ENCODE measurements at places on chromosomes 5 and 9.

GRCh38 chr9:74007833-74008232, 489.3 kb upstream of the RORB start:
- no peak for DNase-seq

- no peak for DNase-seq
Observed at GRCh38 chr9:89755821-89756220, 151.0 kb downstream of the GADD45G start.

DNA sequence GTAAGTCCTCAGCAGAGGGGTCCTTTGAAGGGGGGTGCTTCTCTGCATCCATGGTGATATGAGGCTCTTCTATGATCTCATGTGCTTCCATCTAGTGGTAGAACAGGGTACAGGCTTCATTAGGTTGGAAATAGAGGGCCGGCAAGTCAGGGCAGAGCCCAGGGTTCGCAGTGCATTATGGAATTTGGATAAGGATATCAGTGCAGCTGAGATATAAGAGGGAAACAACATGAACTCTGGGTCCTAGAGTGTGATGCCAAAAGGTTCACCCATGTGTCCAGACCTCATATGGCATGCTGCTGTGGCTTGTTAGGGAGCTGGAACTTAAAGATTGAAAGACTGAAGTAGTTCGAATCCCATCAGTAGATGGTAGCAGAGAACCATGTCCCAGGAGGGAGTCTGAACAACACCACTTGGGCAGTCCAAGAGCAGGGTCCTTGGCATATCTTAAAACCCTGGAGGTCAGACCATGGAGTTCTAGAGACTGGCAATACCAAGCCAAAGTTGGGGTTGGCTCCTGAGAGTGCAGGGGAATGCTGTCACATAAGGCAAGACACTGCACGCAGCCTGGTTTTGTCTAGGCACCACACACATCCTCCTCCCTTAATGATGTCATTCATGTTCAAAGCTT, 2.3 kb downstream of the FAM221B start:
- no peak for DNase-seq

GRCh38 chr9:72203205-72203803, 54.1 kb downstream of the GDA start:
- DNase-seq = no peak

DNA sequence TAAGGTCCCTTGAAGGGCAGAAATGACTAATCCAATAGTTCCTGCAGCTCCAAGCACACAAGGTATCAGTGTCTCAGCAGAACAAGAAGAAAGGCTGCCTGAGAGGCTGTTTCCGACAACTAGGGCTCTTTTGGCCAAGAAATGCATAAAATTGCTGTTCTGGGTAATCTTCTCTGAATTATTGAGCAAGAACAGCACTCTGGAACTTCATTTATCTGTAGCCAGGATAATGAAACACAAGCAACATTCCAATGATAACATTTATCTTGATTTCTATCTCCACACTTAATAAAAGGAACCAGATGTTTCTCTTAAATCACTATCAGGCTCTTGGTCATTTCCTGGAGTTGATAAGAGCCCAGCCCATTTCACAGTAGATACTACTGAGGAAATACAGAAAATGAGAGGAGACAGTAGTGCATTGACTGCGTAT, 17.0 kb upstream of the AUH start:
- DNase-seq = no peak

GRCh38 chr5:173450188-173450587, 122.0 kb upstream of the STC2 start:
- DNase-seq = no peak

DNA sequence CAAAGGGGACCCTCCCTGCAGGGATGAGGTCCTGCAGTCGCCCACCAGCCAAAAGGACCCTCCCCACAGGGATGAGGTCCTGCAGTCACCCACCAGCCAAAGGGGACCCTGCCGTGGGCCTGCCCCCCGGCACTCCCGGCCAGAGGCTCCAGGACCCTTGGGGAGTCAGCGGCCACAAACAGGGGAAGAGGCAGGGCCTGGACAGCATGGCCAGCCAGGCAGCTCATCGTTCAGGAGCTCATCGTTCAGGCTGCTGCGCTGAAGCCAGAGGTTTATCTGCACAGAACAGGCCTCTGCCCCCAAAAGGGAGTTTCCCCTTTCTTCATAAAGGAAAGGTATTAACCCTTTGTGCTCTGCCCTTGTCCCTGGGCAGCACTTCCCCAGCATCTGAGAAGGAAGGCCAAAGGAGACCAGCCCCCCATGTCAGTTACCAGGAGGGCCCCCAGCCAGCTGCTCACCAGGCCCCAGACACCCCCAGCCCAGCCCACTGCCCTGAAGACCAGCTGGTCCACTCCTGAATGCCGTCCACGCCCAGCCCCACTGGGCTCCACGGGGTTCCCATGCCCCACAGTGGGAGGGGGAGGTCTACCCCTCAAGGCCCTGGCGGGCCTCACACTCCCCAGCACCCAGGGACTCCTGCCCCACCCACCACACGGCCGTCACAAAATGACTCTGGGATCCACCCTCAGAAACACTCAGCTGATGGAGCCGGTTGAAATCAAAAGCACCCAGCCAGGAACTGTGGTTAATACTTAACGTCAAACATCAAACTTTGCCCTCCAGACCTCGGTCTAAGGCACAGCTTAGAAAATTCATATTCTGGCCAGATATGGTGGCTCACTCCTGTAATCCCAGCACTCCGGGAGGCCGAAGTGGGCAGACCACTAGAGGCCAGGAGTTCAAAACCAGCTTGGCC, 6.3 kb downstream of the SLC12A7 start:
- DNase-seq = no peak

DNA sequence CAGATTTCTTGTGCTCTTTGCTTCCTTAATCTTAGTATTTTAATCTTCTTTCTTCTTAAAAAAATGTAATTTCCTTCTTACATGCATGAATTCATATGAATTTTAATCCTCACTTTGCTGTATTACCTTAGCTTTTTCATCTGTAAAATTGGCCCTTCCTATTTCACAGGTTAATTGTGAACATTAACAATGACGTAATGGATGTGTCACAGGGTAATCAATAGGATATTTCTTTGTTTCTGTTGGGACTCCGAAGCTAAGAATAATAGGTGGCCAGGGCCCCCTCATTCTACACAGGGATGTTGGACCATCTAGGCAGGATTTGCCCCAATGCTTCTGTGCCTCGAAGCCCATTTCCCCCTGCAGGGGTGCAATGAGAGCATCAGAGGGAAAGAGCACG, 187.4 kb upstream of the NFIB start:
- no peak for DNase-seq

GRCh38 chr9:93111001-93111370, 15.0 kb downstream of the CARD19 start:
- DNase-seq = no peak

GRCh38 chr5:54861212-54861894, 124.0 kb downstream of the ESM1 start:
- no peak for DNase-seq

DNA sequence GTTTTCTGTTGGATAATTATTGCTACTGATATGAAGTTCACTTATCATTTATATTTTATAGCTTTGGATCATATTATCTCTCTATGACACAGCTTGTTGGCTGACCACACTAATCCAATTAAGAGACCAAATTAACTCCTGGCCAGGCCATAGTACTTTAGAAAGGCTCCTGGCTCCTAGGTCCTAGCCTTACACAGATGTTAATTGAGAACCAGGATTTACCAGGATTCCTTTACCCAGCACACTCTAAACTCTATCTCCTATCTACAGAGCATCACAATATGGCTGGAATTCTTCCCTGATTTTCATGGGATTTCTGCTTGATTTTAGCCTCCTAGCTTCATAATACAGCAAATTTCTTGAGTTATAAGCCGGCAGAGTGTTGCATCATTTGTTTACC, 80.3 kb downstream of the SLCO6A1 start:
- DNase-seq = no peak

DNA sequence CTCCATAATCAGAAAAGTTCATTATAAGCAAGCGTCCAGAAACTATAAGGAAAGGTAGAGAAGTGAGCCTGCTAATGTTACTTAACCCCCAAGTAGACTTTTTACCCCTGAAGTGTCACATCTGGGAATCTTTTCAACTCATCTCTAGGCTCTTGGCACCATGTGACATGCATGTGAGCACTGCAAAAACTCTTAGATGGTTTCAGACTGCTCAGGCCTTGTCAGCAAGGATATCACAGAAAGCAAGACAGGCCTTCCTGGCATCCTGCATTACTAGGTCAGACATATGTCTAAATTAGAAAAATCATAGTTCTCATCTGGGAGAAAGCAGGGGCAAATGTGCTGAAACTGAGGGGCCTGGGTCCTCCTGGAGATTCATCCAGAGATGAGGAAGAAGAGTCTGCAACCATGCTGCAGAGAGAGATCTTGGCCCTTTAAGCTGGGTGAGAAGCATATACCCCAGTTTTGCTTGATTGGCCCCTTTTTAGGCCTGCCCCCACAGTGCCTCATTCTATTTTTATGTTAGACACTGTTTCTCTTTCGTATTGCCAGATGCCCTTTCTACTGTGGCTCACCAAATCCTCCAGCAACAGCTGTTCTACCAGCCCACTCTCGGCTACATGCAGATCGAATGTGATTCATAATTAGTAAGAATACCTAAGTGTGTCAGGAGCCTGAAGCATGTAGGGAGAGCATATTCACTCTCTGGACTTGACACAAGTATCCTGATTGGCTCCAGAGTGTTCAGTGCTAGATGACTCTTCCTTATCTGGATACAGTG, 19.0 kb downstream of the TMEM8B start:
- DNase-seq = no peak

- no peak for DNase-seq
Observed at GRCh38 chr9:128146591-128147120, 2.6 kb upstream of the LCN2 start.

DNA sequence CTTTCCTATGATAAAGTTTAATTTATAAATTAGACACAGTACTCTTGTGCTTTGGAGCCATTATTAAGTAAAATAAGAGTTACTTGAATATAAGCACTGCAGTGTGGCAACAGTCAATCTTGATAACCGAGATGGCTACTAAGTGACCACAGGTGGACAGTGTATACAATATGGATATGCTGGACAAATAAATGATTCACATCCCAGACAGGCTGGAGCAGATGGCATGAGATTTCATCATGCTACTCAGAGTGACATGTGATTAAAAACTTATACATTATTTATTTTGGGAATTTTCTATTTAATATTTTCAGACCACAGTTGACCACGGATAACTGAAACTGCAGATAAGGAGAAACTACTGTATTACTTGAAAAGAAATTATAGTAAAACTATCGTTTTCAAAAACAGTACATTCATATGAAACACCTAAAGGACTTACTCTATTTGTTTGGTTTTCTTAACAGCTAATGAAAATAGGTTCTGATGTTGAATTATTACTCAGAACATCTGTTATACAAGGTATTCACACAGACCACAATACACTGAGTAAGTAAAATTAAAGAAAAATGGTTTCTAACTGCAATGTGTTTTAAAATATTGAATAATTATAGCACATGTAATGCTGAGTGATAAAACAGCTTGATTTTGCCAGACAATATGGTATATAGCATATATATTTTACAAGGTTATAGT, 16.0 kb downstream of the LYRM7 start:
- DNase-seq = no peak

GRCh38 chr5:55852503-55852902, 1.3 kb downstream of the IL31RA start:
- DNase-seq = no peak

- no peak for DNase-seq
Observed at GRCh38 chr5:150172556-150172955, 6.0 kb downstream of the CDX1 start.

DNA sequence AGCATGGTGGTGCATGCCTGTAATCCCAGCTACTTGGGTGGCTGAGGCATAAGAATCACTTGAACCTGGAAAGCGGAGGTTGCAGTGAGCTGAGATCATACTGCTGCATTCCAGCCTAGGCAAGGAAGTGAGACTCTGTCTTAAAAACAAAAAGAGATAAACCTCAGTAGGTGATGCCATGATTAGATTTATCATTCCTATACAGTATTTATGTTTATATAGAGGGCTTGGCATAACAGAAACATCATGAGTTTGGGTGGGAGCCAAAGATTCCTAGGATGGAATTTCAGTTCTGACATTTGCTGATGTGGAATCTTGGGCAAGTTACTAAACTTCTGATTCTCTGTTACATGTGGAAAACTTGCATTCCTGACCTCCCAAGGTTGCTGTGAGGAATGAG, 22.3 kb downstream of the RFK start:
- DNase-seq = no peak

DNA sequence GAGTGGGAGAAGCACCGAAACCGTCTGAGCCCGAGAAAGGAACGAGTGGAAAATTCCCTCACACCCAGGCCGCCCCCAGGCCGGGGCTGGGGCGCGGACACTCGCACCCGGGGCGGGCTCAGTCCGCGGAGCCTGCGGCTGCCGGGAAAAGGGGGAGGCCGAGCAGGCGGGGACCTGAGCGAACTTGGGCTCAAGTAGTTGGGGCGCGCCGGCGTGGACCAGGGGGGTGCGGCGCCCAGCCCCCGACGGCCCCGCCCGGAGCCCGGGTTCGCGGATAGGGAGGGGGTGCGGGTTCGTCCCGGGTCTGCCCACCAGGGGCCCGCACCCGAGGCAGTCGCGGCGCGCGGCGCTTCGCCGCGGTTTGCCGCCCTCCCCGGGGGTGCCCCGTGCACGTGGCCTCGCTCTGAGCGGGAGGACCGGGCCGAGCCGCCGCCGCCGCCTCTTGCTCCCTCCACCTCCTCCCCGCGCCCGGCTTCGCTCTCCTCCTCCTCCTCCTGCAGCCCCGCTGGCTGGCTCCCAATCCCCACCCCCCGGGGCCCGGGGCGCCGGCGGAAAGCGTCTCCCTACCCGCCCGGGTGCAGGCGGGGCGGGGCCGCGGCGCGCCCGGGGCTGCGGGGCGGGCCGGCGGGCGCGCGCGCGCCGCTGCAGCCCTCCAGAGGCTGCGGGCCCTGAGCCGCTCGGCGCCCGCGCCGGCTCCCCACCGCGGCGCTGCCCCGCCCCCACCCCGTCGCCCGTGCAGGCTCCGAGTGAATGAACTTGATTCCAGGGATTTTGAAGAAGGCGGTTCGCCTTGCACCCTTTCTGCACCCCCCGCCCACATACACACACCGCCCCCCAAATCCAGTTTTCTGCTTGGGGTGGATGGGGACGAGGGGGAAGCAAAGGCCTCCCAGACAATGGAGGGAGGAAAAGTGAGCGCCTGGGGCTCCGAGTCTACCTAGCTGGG, 1.3 kb upstream of the NFIB start:
- peak; percentile 44 for DNase-seq

DNA sequence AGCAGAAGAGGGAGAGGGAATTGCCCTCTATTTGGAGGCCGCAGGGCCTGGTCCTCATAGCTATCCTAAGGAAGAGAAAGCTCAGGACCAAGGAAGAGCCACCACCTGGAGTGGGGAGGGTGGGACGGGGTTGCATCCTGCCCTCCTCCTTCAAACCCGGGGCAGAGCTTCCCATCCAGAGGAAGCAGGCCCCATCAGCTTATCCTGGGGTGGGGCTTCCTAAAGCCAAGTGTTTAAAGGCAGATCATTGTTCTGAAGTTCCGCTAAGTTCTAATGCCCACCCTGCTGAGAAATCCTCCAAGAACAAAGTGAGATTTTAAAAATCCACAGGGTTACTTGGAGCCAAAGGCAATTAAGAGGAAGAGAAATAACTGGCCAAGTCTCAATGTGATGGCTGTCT, 210.3 kb downstream of the C9orf152 start:
- no peak for DNase-seq

Data from NCI-H187 (cell line).